ENCODE measurements at places on chromosomes 1 and 21.

GRCh38 chr1:94193128-94193527, 44.3 kb downstream of the ARHGAP29 start:
- no peak for DNase-seq

DNA sequence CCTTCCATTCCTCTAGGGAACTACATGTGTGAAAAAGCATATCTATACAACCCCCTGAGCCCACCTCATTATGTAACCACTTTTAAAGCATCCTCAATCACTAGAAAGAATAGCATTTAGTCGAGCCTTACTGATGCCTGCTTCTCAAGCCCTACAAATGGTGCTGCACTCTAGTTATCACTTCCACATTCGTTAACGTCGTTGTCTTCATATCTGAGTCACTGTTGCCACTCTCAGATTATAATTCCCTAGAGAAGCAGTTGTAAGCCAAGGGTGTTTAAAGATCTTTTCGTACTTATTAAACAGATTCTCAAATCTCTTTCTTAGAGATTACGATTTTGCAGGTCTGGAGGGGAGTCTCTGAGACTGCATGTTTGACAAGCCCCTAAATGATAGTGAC, 16.5 kb downstream of the ATP1B1 start:
- no peak for DNase-seq

DNA sequence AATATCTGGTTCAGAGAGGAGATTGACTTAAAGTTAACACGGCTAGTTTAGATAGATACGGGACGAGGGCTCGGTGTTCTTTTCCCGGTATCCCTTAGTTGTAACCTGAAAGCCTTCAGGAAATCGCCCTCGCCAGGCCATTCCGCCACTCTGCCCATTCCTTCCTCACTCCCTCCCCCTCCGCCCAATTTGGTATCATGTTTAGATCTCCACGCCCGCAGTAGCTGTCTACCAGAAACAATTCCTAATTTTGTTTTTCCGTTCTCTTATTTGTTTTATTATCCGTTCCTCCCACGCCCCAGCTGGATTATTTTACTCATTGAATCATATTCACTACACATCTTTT, 685 bp upstream of the VAMP4 start:
- DNase-seq: peak; percentile 27

GRCh38 chr1:179234863-179235262, 5.4 kb upstream of the ABL2 start:
- no peak for DNase-seq

DNA sequence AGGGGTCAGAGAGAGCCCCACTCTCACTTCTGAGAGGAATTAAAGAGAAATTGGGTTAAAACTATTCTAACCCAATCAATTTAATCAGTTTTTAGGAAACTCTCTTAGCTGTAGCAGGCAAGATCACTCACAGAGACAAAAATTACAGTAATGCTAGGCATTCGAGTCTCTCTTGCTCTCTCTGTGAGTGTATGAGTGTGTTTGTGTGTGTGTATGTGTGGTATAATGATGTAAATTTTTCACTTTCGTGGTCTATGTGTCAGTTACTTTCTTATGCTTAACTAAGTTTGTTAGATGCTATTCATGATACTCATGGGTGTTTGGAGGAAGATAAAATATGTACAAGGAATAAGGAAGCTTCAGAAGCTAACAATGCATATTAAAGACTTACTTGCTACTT, 131.3 kb downstream of the FASLG start:
- no peak for DNase-seq

DNA sequence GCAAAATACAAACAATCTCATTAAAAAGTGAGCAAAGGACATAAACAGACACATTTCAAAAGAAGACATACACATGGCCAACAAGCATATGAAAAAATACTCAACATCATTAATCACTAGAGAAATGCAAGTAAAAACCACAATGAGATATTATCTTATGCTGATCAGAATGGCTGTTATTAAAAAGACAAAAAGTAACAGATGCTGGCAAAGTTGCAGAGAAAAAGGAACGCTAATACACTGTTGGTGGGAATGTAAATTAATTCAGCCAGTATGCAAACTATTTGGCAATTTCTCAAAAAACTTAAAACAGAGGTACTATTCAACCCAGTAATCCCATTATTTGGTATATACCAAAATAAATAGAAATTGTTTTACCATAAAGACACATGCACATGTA, 32.2 kb upstream of the TNFSF18 start:
- DNase-seq: no peak

- no peak for DNase-seq
Observed at GRCh38 chr1:163574119-163574518, 252.4 kb downstream of the NUF2 start.

GRCh38 chr1:61842863-61843514, 100.7 kb downstream of the PATJ start:
- no peak for DNase-seq

GRCh38 chr1:90414201-90414600, 302.9 kb downstream of the BARHL2 start:
- no peak for DNase-seq

DNA sequence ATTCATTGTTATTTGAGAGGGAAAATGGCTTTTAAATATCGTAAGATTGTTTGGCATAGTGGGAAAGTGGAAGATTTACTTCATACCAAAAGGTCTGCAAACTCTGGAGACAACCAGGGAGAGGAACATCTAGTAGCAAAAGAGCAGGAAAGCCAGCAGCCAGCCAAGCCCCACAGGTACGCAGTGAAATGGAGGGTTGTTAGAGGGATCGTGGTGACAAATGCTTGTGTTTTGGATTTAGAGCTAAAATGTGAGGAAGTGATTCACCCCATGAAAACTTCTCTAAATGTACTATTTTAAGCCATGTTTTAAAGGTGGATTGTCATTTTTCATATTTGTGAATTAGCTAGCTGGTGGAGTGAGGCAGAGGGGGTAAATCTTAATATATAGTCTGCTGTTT, 69.3 kb downstream of the RPS6KC1 start:
- DNase-seq: no peak

- no peak for DNase-seq
Observed at GRCh38 chr1:61978796-61979195, 215.9 kb upstream of the L1TD1 start.

DNA sequence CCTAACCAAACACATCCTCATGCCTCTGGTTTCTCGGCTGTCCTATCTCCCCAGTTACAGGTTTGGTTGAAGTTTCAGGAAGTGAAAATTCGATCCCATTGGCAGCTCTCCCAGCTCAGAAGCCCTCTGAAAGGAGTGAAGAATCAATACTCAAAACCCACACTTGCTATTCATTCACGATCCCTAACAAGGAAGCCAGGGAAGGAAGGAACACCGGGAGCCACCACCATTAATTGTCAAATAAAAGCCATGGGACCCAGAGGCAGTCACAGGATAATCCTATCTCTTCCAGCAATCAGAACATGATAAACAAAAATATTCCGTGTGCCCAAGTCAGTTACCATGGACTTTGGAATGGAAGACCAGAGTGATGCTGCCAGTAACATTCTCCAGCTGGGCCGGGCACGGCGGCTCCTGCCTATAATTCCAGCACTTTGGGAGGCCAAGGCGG, 7.0 kb downstream of the TMPRSS2 start:
- DNase-seq: no peak

GRCh38 chr1:192011525-192011924, 146.7 kb upstream of the RGS18 start:
- DNase-seq: no peak

- no peak for DNase-seq
Observed at GRCh38 chr1:97593192-97593591, 327.6 kb downstream of the DPYD start.

GRCh38 chr1:82562448-82562847, 761.7 kb downstream of the ADGRL2 start:
- no peak for DNase-seq

DNA sequence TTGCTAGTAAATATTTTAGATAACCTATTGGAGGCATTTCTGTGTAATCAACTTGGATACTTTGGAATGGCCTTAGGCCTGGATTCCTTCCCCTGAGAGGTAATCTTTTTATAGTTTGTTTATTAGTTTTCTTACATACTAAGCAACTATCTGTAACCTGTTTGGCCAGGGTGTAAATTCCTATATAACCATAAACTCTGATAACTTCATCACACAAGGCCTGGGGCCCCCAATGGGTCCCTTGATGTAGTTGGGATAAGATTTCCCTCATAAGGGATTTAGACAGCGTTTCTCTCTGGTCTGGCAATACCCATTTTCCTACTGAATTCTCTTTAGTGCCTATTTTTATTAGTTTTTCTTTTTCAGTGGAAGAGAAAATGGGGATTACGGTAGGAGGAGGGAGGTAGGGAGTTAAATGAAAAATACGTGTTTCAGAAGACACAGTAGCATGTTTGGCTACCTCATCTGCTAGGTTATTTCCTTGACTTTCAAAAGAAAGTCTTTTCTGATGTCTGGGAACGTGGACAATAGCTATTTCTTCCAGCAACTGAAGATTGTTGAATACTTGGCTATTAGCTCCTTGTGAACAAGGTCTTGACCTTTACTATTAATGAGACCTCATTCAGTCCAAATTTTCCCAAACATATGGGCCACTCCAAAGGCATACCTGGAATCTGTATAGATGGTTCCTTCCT, 7.4 kb upstream of the AADACL3 start:
- DNase-seq: no peak

DNA sequence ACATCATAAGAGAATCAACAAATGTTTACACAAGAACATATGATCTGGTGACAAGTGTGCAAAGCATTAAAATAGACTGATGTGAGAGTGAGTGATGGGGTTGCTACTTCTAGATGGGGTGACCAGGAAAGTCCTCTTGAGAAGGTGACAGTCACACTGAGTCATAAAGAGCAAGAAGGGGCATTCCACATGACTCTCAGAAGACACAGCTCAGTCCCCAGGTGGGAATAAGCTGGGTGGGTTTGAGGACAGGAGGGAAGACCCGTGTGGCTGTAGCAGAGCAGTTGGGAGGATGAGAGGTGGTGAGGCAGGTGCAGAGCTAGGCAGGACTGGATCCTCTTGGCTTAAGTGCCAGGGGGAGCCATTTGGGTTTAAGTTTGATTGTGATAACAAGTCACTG, 53.1 kb downstream of the TNR start:
- no peak for DNase-seq

GRCh38 chr1:23634840-23635651, 56.6 kb upstream of the RPL11 start:
- peak; percentile 56 for DNase-seq

DNA sequence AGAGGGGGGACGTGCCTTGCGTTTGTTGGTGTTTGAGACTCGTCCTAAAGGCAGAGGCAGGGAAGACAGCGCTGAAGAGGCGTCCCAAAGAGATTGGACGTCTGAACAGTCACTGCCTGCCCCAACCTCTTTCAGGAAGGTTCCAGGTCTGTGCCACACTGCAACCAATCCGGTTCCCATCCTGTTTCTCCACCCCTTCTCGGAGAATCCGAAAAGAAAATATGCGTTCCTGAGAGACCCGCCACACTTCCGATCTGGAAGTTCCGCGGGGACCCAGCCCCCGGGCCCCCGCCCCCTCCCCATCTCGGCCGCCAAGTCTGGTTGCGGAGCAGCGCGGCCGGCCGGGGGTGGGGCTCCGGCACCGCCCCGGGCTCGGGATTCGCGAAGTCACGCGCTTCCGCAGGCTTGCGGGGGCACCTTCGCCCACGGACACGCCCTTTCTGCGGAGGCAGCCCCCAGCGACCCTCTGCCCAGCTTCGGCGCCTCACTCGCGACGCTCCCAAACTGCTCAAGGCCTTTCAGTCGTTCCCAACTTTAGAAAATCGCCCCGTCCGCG, 124.5 kb upstream of the DPYD start:
- no peak for DNase-seq

GRCh38 chr1:116123837-116124533, 12.8 kb downstream of the MAB21L3 start:
- DNase-seq: no peak

GRCh38 chr1:236425031-236425663, 31.1 kb downstream of the EDARADD start:
- peak; percentile 24 for DNase-seq

DNA sequence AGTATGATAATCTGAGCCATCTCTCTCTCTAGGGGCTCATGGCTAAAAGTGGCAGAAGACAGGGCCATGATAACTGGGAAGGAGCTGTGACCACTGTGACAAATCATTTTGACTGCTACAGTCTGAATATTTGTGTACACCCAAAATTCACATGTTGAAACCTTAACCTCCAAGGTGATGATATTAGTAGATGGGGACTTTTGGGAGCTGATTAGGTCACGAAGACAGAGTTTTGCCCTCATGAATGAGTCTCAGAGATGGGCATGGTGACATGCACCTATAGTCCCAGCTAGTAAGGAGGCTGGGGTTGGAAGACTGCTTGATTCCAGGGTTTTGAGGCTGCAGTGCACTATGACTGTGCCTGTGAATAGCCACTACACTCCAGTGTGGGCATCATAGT, 174.9 kb downstream of the PLD5 start:
- DNase-seq: no peak

- no peak for DNase-seq
Observed at GRCh38 chr1:209187589-209187988, 395.9 kb upstream of the CAMK1G start.

GRCh38 chr1:111197598-111198284, 2.7 kb downstream of the DENND2D start:
- peak; percentile 73 for DNase-seq

DNA sequence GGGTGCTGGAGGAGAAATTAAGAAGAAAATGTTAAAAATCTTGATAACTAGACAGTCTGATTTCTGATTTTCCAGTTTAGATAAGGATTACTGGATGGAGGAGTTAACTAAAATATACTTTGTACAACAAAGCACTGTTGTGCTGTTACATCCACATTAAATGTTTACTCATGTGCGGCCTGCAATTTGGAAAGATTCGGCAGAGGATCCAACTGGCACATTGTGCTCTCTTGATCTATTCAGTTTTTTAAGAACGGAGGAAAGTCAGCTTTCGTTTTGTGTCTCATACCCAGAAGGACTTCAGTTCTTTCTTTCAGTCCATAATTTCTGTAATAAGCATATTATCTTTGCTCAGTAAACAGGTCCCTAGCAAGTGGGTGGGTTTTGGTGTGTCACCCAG, 52.5 kb downstream of the UCK2 start:
- DNase-seq: no peak

DNA sequence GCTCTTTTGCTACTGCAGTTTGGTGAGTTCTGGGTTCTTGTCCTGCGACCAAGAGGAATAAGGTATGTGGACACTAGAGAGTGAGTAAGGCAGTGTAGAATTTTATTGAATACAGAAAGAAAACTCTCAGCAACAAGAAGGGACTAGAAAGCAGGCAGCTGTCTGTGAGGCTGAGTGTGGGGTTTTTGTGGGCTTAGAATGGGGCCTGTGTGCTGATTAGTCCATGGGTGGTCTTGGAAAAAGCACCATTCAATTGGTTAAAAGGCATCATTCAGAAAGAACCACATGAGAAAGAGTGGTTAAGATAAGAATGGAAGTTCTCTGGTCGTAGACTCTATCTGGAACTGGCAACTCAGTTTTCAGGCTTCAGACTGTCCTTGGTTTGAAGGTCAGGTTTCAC, 298.8 kb downstream of the TGFB2 start:
- DNase-seq: no peak

DNA sequence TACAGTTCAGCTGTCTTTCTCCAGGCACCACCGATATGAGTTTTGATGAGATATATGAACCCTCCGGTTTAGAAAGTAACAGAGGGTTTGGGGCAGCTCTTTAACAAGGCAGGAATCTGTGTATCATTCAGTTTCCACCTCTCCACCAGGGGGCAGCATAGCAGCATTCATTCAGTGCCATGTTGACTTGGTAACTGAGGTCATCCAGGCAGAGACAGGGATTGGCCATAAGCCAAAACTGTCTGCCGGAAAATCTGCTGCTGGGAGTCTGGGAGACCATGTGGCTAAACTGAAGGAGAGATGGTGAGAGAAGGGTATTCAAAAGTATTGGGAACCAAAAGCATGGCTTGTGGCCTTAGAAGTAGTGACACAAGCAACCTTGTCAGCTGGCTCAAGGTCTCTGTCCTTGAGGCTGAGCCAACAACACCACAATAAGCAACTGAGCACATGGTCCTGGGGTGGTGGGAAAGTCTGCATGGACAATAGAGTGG, 98.5 kb downstream of the LMX1A start:
- DNase-seq: peak; percentile 6
